Activated naive CD8-positive, alpha-beta T cell treated with anti-CD3 and anti-CD28 coated beads for 36 hours (primary cell): ENCODE measurements at places on chromosomes 4 and X. TPM values are rescaled to one million over a fixed set of nuclear protein-coding genes. Genes with fewer than 3 reads are reported as not detected.
A peak's percentile ranks its signal among the peaks of the same experiment; 100 is the strongest.

DNA sequence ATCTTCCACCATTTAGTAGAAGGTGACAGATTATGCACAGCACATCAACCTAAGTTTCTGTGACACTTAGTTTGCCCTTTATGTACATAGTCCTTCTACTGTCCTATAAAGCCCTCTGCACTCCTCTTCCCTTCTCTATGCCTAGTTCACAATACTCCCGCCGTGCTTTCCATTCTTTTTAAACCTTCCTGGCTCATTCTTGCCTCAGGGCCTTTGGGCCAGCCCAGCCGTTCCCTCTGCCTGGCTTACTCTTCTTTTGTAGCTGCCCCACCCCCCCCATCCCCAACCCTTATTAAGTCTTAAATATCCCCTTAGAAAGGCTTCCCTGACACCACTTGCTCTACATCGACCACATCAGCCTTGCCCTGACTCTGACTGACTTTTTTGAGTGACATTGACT is 33.0 kb downstream of the SGMS2 start:
- DNase-seq, result no peak

DNA sequence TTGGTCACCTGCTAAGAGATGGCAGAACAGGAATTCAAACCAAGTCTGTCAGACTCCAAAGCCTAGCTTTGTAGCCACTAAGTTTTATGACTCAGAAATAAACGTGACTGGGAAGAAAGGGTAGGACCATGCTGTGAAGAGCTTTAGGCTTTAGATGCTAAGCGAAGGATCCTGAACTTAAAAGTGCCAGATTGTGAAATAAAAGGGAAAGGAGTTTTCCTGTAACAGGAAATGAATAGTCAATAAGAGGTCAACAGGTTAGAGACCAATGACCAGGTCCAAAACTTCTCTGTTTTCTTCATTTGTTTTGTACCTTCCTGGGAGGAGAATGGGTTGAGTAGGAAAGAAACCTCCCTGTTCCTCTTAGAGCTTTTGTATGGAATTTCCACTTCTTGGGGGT is 98.8 kb upstream of the EOLA2 start:
- no peak for DNase-seq

- DNase-seq, result no peak
Observed at GRCh38 chrX:69015564-69016292, 149.5 kb downstream of the PJA1 start.

DNA sequence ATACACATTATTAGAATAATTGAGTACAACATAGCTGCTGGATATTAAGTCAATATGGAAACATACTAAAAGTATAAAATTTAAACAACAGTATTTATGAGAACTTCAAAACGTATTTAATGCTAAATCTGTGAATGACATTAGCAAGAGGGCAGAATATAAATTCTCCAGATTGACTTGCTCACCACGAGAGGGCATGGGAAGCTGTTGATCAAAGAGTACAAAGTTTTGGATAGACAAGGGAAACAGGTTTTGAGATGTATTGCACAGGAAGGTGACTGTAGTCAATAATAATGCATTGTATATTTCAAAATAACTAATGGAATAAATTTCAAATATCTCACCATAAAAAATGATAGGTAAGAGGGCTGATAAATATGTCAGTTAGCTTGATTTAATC is 768.2 kb downstream of the CENPC start:
- DNase-seq, result no peak

GRCh38 chrX:51889851-51890250 is 3.6 kb upstream of the MAGED1 start:
- no peak for DNase-seq

DNA sequence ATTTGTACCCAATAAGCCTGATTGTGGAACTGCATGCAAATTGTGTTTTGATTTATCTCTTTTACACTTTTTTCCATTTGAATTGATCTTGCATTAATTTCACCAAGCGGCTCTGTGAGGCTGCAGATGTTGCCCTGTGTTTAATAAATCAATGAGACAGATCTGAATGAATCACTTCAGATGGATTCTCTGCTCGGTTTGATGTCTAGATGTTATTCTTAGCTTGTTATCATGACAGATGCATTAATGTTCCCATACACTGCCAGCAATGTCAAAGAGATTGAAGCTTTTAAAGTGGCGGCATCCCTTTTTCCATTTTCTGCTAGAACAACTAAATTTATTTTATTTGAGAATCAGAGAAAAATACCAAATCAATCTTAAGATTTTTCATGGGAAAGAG is 6.3 kb downstream of the DACH2 start:
- DNase-seq, result no peak

DNA sequence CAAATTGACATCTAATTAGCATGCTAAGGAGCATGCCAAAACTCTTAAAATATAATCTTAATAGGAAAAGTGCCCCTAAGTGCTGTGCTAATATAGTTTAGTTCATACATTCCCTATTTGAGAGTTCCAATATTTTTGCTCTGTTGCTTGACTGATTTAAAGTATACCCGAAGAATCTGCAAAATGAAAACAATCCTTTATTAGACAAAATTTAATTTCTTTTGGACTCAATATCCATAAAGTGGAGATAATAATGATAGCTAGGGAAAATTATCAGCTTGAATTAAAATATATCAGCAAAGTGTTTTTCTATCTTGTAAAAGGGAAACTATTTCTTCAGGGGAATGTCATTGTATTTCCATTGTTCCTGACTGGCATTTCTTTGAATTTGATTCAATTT is 196.0 kb upstream of the NPY2R start:
- DNase-seq, result no peak

DNA sequence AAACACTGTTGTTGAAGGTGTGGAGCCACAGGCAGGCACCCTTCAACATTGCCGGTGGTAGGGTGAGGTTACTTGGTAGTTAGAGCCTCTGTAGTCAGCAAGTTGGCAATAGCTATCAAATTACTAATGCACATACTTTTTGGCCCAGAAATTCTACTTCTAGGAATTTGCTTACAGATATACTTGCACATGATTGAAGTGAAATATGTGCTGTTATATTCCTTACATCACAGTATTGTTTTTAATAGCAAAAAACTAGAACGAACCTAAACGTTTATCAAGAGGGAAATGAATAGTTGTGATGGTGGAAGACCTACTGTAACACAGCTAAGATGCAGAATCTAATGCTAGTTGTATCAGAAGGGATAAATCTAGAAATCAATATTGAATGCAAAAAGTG is 7.7 kb upstream of the PJA1 start:
- DNase-seq, result no peak

DNA sequence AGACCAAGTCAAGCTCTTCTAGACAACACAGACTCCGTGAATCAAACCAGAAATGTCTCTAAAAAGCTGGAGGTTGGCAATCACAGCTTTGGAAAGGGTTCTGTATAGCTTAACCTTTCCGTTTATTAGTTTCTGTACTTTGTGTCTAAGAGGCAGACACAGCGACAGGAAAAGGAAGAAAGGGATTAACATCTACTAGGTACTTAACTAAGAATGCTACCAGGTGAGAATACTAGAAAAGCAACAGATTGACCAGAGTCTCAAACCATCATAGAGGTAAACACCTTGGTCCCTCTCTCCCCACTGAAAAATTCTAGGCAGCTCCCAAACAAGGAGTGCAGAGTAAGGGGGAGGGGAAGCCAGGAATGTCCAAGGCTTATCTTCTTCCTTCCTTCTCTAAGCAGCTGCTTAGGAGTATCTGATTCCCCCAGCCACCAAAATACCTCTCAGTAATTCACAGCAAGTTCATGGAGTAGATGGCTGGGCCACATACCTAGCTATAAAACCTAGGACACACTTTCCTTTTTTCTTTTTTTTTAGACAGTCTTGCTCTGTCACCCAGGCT is 80.8 kb downstream of the APBB2 start:
- DNase-seq, result no peak

DNA sequence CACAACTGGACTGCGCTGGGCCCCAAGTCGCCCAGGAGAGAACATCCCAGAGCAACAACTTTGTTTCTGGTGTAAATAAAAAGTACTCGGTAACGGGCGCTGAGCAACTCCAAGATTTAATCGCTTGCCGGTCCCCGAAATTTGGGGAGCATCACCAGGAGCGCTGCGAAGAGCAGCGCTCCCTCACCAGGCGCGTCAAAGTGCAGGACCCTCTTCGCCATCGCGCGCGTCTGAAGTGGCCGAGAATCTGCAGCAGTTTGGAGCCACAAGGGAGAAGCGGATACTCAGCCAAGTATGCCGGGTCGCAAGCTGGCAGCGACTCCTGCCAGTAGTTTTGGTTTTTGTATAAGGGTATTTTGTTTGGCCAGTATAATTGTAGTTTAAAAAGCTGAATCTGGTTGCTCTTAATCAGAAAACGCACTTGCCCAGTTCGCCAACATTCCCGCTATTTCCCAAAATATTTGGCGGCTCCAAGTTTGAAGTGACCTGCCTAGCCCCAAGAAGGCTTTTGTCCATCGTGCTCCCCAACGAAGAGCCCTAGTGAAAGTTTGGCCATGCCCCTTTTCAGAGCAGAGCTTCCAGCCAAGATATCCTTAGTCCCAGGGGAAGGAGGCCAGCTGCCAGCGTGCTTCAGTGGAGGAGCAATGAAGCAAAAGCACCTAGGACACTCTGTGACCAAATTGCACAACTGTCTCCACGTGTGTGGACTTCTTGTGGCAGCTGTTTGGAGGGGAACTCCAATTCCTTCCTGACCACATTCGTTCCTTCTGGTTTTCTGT is 557 bp upstream of the KDR start:
- DNase-seq, result no peak

- no peak for DNase-seq
Observed at GRCh38 chr4:13888112-13888511, 260.6 kb upstream of the BOD1L1 start.

DNA sequence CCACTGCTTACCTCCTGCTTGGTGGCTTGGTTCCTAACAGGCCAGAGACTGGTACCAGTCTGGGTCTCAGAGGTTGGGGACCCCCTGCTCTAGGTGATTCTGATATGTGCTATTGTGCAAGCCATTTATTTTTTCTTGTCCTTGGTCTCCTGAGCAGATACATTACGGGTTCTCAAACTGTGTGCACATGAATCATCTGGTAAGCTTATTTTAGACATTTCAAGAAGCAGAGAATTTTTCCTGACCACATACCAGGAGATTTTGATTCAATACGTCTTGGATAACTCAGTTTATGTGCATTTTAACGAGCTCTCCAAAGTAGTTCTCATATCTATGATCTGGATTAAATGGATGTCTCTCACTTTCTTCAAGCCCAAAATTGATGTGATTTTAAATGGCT is 77.2 kb downstream of the FHIP1A start:
- no peak for DNase-seq

GRCh38 chrX:9677098-9677739 is 88.4 kb downstream of the GPR143 start:
- peak; percentile 21 for DNase-seq

GRCh38 chrX:132563976-132564375 is 75.1 kb upstream of the MBNL3 start:
- DNase-seq, result no peak

DNA sequence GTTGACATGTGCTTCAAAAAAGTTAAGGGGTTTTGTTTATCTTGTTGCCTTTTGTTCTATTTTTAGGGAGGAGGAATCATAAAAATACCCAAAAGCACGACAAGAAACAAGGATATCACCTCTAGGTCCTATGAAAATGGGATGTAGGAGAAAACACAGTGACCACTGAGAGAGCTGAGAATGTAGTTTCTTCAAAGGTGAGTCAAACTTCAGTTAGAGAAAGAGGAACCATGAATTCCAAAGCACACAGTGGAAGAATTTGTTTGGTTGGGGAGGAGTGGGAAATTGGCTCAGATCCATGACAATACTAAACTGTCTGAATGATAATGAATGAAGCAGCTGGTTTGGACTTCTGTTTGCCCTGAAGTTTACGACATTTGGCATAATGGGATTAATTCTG is 19.1 kb upstream of the FRYL start:
- DNase-seq, result no peak

DNA sequence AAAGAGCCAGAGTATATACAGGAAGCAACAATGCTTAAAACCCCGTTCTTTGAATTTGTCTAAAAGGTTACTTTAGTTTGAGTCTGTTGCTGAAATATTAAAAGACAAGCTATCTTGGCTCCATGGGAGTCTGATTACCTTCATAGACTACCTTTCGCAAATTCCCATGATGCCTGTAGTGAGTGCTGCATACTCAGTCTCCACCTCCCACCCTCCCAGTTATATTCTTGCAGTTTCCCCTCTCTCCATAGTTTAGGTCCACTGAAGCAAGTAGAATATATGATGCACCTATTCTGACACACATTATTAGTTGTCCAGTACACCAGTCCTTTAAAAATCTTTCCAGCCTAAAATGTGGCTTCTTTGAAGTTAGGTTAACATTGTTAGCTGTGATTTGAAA is 2.4 kb downstream of the CNKSR2 start:
- no peak for DNase-seq

- DNase-seq, result no peak
Observed at GRCh38 chr4:147078875-147079658, 133.4 kb upstream of the TTC29 start.

DNA sequence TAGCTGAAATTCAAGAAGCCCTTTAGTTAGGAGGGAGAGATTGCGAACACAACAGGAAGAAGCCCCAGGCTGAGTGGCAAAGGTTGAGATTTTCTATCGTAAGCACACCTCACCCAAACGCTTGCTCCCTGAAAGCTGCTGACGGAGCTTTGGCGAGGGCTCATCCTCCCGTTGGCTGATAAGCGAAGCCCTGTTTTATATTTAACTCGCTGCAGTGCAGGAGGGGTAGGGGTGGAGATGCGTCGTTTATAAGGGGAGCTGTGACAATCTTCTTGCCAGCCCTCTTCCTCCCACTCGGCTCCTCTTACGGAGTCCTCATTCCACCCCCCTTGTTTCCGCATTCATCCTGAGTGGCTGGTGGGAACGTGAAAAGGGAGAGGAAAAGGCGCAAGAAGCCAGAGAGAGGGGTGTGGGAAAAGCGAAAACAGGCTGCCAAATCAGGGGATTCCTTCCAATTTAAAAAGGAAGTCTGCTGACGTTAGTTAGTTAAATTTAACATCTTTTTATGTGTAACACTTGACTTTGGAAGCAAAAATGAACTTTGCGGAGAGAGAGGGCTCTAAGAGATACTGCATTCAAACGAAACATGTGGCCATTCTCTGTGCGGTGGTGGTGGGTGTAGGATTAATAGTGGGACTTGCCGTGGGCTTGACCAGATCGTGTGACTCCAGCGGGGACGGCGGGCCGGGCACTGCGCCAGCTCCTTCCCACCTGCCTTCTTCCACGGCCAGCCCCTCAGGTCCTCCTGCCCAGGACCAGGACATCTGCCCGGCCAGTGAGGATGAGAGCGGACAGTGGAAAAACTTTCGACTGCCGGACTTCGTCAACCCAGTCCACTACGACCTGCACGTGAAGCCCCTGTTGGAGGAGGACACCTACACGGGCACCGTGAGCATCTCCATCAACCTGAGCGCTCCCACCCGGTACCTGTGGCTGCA is at the start of gene ENPEP:
ENPEP (plus strand) TSS at position 275 of the 938 bp plus-strand sequence; CDS start at position 535, 260 bp downstream.
- no peak for DNase-seq

GRCh38 chr4:107299646-107300045 is 263.5 kb upstream of the DKK2 start:
- DNase-seq, result no peak

GRCh38 chrX:132676102-132676501 is 187.3 kb upstream of the MBNL3 start:
- no peak for DNase-seq

The DCAF12L1 gene
- total RNA-seq, result not detected

The NXF2 gene
- not detected for total RNA-seq

The KIAA1210 gene
- total RNA-seq, result not detected

The AMBN gene
- not detected for total RNA-seq

The GPR50 gene
- total RNA-seq, result not detected

The SPIN2A gene
- total RNA-seq, result 0.30 TPM
